ENCODE measurements at places on chromosomes 2 and 18.

DNA sequence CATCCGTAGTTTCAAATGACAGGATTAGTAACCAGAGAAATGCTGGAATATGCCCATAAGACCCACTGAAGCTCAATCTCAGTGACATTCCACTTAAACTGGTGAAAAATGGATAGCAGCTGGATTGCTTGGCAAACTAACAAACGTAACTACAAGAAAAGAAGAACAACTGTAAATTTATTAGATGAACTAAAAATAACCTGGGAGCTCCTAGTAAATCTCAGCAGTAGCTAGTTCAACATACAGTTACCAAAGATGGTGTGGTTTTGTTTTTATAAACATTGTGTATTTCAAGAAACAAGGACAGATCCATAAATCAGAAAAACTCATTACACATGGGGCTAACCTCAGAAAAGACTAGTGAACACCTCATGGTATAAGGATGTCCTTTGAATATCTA is 531.9 kb downstream of the XIRP2 start:
- DNase-seq: no peak

DNA sequence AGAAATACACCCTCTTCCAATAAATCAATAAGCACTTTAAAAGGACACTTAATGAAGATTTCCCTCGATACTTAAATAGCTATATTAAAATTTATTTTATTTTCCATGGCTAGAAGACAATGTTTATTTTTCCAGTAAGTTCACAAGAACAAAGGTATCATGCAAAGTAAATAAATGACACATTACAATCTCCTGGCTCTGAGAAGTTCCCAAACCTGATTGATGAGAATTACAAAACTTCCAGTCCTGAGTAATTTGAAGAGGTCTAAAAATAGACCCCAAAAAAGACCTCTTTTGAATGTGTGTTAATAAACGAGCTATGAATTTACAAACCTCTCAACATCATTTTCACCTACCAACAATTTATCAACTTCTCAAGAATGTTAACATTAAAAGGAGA is 1.5 kb upstream of the PEX13 start:
- DNase-seq: no peak

DNA sequence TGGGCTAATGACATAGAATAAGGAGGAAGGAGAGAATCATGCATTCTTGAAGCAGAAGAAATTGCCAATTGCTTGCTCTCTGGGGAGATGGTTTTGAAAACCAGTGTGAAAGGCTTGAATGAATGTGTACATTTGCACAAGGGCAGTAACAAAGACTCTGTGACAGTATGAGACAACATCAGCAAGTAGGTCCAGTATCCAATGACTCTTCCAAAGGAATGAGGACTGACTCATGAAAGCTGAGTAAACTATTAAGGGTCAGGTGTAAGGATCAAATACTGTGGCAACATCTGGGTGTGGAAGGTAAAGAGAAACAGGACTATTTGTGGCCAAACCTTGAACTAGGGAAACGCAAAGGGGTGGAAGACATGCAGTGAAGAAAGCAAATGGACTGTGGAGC is 886.0 kb upstream of the CHAC2 start:
- no peak for DNase-seq

GRCh38 chr2:121532347-121532766 is 1.7 kb downstream of the RNU4ATAC start:
- no peak for DNase-seq

GRCh38 chr2:8148260-8149006 is 533.4 kb upstream of the ID2 start:
- no peak for DNase-seq

- no peak for DNase-seq
These were observed 52.4 kb downstream of the MYO5B start for GRCh38 chr18:50142441-50143120.
